AG08395 (cell line): ENCODE measurements at places on chromosomes 1 and 21.

GRCh38 chr1:61853583-61853982 lies 111.3 kb downstream of the PATJ start:
- peak; percentile 22 for DNase-seq

DNA sequence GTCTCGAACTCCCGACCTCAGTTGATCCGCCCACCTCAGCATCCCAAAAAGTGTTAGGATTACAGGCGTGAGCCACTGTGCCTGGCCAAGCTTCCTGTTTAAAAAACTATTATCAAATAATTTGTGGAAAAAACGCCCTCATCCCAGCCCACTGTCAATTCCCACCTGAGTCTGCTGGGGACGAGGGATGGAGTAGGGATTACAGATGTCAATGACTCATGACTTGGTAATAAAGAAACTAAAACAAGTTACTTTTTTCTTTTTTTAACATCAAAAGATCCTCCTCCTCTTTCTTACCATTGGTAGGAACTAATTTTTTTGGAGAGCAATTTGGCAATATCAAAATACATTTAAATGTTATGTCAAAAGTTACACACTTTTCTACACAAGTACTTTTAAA lies 9.7 kb downstream of the CNN3 start:
- no peak for DNase-seq

GRCh38 chr1:2472561-2473177 lies 3.4 kb upstream of the PLCH2 start:
- DNase-seq = no peak

DNA sequence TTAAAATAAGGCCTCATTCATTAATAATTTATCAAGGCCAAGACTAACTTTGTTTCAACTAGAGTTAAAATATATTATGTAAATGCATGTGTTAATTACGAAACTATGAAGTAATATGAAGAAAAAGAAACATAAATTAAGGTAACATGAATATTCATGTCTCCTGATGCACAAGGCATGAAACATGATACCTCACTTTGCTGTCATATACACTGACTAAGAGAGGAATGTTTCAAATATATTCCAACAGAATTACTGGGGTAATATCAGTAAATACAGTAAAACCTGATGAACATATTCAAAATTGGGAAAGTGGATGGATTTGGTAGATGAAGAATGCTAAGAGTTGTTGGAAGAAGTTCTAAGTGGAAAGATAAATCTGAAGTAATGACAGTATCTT lies 274.6 kb downstream of the LRRC7 start:
- DNase-seq = no peak

DNA sequence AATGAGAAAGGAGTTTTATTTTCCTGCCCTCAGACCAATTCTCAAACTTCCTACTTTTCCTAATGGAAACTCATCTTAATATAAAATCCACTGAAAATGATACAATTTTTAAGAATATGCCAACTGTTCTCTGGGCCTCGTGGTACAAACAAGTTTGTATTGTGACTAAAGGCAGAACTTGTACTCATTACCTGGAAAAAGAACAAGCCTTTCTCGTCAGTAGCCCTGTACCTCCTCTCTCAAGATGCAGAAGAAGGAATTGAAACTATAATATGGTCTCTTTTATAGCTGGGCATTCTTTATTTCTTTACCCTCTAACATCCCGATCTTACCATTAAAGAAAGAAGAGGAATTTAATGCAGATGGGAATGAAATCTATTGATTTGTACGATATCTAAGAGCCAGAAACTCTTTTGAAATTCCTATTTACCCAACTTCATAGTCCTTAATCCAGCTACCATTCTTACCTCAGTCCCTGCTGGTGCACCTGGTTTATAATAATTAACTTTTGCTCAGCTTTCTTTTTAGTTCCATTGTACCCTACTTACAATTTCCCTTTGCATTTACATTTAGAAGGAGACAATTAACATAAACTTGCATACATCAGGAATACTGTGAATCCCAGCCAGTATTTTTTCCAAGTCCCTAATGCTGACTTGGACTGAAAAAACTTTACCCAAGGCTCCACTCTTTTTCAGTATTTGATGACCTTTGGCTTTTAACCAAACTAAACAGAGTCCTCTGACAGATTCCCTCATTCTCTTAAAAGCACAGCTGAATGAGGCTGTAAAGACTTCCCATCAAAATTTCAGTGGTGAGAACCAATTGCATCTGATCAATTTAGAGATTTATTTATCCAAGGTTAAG lies 1162.4 kb downstream of the BRINP3 start:
- no peak for DNase-seq

GRCh38 chr1:109713636-109714035 lies 1.6 kb downstream of the GSTM5 start:
- DNase-seq = peak; percentile 0

- DNase-seq = no peak
Measured at GRCh38 chr1:63718541-63718970, 55.3 kb upstream of the ROR1 start.

- DNase-seq = no peak
Measured at GRCh38 chr21:35154788-35155187, 105.7 kb upstream of the RUNX1 start.

- peak; percentile 34 for DNase-seq
Measured at GRCh38 chr1:38029081-38029681, 16.6 kb downstream of the UTP11 start.

DNA sequence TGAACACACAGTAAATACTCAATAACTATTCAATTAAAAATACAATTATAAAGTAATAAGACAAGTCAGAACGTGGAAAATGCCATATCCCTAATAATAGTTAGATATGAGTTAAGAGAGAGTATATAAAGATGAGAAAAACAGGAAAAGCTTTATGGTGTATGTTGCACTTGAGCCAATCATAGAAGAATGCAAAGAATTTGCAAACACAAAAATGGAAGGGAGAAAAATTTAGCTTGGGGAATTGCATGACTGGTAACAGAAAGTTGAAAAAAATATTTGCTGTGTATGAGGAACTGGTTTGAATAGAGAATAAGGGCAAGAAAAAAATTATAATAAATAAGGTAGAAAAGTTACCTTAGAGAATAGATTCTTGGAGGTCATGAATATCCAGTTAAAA lies 739.6 kb upstream of the CXADR start:
- peak; percentile 27 for DNase-seq

- no peak for DNase-seq
Measured at GRCh38 chr1:24921938-24922662, 8.0 kb downstream of the RUNX3 start.

GRCh38 chr1:204923626-204924012 lies 53.0 kb downstream of the NFASC start:
- DNase-seq = no peak

DNA sequence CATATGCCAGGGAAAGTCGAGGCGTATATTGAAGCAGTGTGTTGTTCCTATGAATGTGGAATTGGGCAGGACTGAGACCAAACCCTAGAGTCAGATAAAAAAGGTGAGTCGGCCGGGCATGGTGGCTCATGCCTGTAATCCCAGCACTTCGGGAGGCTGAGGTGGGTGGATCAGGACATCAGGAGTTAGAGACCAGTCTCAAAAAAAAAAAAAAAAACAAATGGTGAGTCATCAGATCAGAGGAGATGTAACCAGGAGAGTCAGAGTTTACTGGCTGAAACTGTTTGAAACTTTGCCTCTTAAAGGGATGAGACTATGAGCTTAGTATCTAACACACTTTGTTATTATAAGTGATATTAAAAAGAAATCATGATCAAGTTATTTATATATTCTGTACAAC lies 26.4 kb upstream of the SYCP1 start:
- DNase-seq = peak; percentile 6

- DNase-seq = no peak
Measured at GRCh38 chr1:161763522-161764098, 2.5 kb upstream of the ATF6 start.

- no peak for DNase-seq
Measured at GRCh38 chr21:27112186-27112585, 145.3 kb upstream of the ADAMTS5 start.

GRCh38 chr1:101122452-101123166 lies 97.0 kb upstream of the DPH5 start:
- DNase-seq = no peak

DNA sequence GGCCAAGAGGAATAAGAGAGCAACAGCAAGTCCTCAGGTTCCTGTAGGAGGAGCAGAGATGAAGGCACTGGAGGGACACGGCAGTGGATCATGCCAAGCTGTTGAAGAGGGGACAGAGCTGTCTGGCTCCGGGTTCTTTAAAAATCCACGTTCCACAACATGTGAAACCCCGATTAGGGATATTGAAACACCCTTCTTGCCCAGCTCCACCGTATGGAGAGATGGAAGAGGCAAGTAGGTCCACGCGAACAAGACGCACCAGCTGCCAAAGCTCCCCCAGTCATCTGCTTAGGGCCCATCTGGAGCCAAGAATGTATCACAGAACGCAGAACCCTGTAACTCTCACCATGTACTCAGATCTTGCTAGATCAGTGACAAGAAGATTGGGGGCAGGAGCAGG lies 3.9 kb downstream of the C1orf198 start:
- DNase-seq = no peak

- peak; percentile 26 for DNase-seq
Measured at GRCh38 chr21:43864962-43865539, at the start of gene AGPAT3. Gene AGPAT3 (plus strand): TSS chr21:43865223. CDS start chr21:43959682, 94,459 bp downstream.

DNA sequence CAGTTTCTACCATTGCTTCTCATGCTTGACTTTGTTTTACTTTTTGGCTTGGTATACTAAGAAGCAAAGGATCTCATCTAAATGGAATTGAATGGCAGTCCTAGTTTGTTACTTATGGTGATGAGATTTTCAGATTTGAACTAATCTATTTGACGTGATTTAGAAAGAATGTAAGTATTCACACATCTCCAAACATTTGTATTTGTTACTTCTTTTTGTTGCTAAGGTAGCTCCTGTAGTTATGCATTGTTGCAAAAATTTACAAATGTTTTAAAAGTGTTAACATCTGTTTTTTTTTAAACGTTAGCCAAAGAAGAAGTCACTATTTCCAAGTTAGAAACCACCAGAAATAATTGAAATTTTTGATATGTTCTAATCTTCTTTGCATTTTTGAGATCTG lies 222.5 kb downstream of the RPS6KC1 start:
- DNase-seq = peak; percentile 44

- DNase-seq = no peak
Measured at GRCh38 chr1:234062166-234062565, 157.7 kb downstream of the SLC35F3 start.

GRCh38 chr21:42377211-42377950 lies 11.0 kb upstream of the TFF1 start:
- no peak for DNase-seq

- no peak for DNase-seq
Measured at GRCh38 chr1:12296016-12296415, 66.2 kb downstream of the VPS13D start.

- DNase-seq = no peak
Measured at GRCh38 chr1:10160907-10161490, 49.4 kb upstream of the KIF1B start.

GRCh38 chr1:168509875-168510791 lies 33.7 kb downstream of the XCL2 start:
- no peak for DNase-seq

GRCh38 chr1:54517496-54517895 lies 30.5 kb upstream of the ACOT11 start:
- DNase-seq = no peak

DNA sequence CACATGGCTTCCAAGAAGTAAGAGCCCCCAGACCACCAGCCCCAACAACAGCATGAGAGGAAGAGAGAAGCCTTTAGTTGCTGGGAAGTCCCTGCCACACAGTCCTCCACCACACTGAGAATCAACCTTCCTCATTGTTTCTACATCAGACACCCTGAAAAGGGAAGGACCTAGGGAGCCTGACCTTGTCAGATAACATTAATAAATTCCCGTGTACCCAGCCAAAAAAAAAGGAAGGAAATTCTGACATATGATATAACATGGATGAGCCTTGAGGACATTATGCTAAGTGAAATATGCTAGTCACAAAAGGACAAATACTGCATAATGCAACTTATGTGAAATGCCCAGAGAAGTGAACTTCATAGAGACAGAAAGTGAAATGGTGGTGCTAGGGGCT lies 65.6 kb upstream of the ARHGAP29 start:
- DNase-seq = no peak

GRCh38 chr21:15000081-15000480 lies 64.7 kb downstream of the NRIP1 start:
- peak; percentile 41 for DNase-seq

GRCh38 chr1:3654549-3655281 lies 2.4 kb downstream of the TP73 start:
- DNase-seq = no peak

- DNase-seq = no peak
Measured at GRCh38 chr1:211938561-211938997, 96.8 kb downstream of the INTS7 start.

- no peak for DNase-seq
Measured at GRCh38 chr1:227883073-227883520, 64.6 kb downstream of the WNT9A start.

GRCh38 chr1:42689912-42690311 lies 7.7 kb downstream of the YBX1 start:
- no peak for DNase-seq

DNA sequence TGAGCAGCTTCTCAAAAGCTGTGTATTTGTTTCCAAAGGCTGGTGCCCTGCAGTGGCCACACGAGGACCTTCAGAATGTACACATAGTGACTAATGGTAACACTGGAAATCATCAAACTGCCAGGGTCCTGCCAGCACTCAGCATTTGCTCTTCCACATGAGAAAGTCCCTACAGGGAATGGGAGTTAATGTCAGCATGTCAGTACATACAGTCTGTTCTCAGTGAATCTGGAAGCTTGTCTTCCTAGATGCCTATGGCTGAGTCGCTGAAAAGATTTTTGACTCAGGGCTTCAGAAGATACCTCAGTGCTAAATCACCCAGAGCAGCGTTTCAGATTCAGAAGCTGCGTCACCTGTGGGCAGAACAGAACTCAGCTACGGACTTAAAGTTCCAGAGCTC lies 108.2 kb downstream of the CDC7 start:
- DNase-seq = peak; percentile 61

- no peak for DNase-seq
Measured at GRCh38 chr1:234977875-234978396, 150.7 kb downstream of the TOMM20 start.

- DNase-seq = no peak
Measured at GRCh38 chr1:170176772-170177171, 31.0 kb downstream of the NTMT2 start.

GRCh38 chr1:101683561-101683960 lies 313.2 kb downstream of the OLFM3 start:
- DNase-seq = no peak

DNA sequence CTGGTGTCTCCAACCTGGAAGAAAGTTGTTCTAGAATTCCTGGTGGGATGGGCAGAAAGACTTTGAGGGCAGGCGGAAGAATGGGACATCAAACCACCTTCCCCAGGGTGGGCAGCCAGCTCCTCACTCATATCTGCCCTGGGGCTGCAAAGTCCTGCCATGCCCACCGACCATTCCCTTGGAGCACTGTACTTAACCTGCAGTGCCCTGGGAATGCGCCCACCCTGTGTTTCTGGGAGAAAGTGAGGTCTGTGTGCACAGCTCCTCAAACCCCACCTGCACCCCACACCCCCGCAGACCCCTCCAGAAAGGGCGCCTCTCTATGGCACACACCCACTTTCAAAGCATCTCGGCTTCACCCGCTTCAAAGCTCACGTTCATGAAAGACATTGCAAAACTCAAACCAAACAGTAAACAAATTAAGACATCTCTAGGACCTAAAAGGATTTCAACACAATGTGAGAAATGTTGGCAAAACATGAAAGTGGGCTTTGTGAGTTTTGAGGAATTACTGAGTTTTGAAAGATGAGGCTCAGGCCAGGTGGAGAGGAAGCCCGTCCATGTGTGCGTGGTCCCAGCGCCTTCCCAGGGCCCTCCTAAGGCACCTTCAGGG lies 25.1 kb downstream of the KRTAP10-1 start:
- DNase-seq = no peak
